Dermis blood vessel endothelial cell (primary cell): ENCODE measurements at places on chromosomes 7 and 10. TPM values are rescaled to one million over a fixed set of nuclear protein-coding genes. Genes with fewer than 3 reads are reported as not detected.

HSPA12A gene
- total RNA-seq, result 0.56 and 0.68 TPM in 2 replicates

SLC26A5 gene
- total RNA-seq, result 0.85 and 0.93 TPM in 2 replicates

DOCK1 gene
- total RNA-seq, result 120 and 124 TPM in 2 replicates

DNA sequence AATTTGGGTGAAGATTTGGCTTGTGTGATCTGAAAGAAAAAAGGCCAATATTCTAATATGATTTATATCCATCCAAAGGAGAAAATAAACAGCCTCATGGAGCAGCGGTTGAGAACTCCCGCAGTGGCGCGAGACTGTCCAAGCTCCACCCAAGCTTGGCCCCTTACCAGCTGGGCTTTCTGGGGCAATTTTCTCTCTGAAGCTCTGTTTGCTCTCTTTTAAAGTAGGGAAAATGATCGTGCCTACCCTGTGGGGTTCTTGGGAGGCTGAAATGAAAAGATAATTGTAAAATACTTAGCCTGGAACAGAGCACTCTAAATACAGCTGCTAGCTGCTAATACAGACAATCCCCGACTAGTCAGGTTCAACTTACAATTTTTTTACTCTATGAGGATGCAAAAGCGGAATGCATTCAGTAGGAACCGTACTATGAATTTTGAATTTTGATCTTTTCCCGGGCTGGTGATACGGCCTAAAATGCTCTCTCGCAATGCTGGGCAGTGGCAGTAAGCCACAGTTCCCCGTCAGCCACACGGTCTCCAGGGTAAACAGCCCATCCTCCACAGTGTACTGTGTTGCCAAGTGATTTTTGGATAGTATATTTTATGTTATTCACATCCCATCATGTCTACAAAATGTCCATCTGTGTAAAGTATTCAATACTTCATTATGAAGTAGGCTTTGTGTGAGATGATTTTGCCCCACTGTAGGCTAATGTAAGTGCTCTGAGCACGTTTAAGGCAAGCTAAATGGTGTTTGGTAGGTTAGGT is 137.7 kb downstream of the CHN2 start:
- no peak for DNase-seq

- DNase-seq, result no peak
These were observed 214.7 kb downstream of the CELF2 start for GRCh38 chr10:11232222-11232961.

CYP3A4 gene
- total RNA-seq, result not detected in 2 replicates

GRCh38 chr7:25611196-25611595 is 382.9 kb upstream of the NPVF start:
- no peak for DNase-seq

CH25H gene
- total RNA-seq, result 3.1 and 3.8 TPM in 2 replicates

- DNase-seq, result no peak
These were observed 86.9 kb downstream of the CXCL12 start for GRCh38 chr10:44297963-44298362.

- DNase-seq, result no peak
These were observed 152.8 kb downstream of the SGMS1 start for GRCh38 chr10:50470798-50471582.

NPSR1 gene
- not detected in 2 replicates for total RNA-seq

MYL10 gene
- not detected in 2 replicates for total RNA-seq

DNA sequence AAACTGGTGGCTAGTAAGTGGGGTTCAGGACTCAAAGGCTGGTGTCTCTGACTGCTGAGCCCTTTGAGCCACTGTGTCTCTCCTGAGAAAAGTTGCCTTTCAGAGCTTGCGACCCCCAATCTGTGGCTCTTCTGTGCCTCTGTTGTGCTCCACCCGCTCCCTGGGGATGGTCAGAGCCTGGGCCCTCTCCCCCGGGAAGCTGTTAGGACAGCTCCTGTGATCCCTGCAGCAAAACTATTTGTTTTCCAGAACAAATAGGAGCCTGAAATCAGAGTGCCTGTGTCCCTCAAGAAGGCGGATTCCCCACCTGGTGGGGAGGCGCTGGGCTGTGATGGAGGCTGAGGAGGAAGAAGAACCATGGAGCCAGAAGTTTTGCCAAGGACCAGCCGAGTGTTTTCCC is 56.4 kb upstream of the MXI1 start:
- no peak for DNase-seq

CLCN1 gene
- not detected in 2 replicates for total RNA-seq

- DNase-seq, result no peak
These were observed 5.4 kb downstream of the VGF start for GRCh38 chr7:101159696-101160674.

DNA sequence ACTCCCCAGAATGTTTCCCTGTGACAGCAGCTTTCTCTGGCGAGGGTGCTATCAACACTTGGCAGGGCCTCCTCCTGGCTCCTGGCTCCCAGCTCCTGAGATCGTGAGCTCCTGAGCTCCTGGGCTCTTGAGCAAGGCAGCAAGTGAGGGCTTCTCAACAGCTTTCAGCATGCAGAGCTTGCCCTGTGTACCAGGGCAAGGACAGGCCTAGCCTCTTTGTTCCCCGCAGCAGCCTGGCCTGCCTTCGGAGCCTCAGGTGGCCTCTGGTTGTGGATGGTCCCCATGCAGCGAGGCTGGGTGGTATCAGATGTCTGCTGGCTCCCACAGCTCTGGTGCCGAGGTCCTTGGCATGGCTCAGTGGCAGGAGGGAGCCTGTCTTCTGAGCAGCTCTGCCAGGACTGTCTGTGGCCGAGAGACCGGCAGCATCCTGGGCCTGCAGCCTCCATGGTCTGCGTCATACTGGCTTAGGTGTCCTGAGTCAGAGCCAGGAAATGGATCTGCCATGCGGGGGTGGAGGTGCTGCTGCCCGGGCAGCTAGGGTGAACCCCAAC is 44.2 kb downstream of the ZMIZ1 start:
- DNase-seq, result peak; percentile 73

DPP6 gene
- not detected in 2 replicates for total RNA-seq

- no peak for DNase-seq
These were observed 2.0 kb upstream of the PANK1 start for GRCh38 chr10:89646889-89647657.

GRCh38 chr7:123727071-123727837 is 21.5 kb downstream of the WASL start:
- peak; percentile 65 for DNase-seq

DNA sequence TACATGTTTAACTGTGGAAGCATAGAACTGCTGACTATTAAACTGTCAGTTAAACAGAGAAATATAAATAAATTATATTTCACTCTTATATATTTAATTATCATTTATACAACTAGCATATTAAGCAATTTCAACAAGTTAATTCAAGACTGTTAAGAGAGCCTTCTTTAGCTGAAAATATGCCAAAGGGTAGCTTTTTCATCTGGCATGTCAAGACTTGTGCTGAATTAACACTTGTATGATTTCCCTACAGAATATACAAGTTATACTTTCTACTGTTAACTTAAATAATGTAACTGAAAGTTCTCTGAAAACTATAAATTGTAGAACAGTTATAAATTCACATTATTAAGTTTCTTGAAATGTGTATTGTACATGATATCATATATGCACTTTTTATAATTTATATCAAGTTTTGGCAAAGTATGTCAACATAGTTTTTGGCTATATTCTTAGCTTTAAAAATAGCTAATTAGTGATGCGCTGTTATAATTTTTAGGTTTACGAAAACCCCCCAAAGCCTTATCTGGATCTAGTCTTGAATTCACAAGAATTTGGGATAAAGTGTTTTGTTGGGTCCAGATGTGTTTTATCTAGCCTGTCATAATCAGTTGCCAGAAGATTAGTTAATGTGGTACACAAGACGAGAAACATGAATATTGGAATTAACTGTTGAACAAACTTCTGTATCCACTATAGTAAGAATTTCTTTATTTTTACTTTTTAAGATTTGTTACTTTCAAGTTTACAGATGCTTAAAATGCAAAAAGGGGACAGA is 231.1 kb upstream of the FOXP2 start:
- DNase-seq, result no peak

GRCh38 chr7:101536232-101536631 is 92.9 kb downstream of the MYL10 start:
- DNase-seq, result no peak

DNA sequence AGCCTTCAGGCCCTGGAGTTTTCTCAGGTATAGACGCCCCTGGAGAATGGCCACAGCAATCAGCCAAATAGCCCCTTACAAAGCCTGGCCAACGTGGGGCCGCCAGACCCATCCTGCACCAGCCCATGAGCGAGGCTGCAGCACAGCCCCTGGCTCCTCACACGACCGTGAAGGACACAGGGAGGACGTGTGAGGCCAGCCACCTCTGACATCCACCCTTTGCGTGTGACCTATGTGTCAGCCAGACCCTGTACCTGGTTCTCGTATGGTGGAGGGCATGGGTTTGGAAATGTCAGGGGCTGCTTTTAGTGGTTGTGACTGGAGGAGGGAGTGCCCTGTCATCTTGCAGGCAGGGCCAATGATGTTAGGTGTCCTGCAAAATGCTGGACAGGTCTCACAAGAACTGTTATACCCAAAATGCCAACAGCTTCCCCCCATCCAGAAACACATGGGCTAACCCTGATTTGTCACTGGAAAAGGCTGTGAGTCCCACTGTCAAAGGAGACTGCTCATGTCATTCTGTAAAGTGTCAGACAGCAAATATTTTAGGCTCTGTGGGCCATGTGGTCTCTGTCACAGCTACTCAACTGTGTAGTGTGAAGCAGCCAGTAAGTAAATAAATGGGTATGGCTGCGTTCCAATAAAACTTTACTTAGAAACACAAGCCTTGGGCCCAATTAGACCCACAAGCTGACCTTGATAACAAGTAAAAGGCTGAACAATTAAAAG is 30.0 kb downstream of the NOD1 start:
- DNase-seq, result no peak

ELFN1 gene
- 0.56 and 1.2 TPM in 2 replicates for total RNA-seq

BTBD16 gene
- total RNA-seq, result not detected in 2 replicates

- no peak for DNase-seq
These were observed 91.0 kb upstream of the COL1A2 start for GRCh38 chr7:94303695-94304094.

RARRES2 gene
- 0.65 and 1.9 TPM in 2 replicates for total RNA-seq

GRCh38 chr7:90923541-90923997 is 327.4 kb downstream of the CDK14 start:
- no peak for DNase-seq

DNA sequence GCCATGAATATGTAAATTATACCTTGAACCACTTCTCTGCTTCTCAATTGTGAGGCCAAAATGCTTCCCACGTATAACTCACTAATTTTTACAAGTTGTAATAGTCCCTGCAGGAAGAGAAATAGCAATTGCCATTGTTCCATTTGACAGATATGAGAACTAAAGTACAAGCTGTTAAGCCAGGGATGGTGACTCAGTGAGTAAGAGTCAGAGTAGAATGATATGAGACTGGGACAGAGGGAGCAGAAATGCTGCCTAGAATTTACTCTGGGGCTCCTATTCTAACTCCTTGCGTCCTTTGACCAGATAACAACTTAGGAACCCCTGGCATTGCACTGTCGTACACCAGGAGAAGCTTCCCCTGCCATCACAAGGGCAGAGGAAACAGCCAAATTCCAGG is 45.1 kb upstream of the SEPTIN7 start:
- DNase-seq, result no peak

GRCh38 chr7:33733870-33734650 is 171.3 kb upstream of the BMPER start:
- DNase-seq, result peak; percentile 21

GIMAP7 gene
- 111 and 145 TPM in 2 replicates for total RNA-seq

DNA sequence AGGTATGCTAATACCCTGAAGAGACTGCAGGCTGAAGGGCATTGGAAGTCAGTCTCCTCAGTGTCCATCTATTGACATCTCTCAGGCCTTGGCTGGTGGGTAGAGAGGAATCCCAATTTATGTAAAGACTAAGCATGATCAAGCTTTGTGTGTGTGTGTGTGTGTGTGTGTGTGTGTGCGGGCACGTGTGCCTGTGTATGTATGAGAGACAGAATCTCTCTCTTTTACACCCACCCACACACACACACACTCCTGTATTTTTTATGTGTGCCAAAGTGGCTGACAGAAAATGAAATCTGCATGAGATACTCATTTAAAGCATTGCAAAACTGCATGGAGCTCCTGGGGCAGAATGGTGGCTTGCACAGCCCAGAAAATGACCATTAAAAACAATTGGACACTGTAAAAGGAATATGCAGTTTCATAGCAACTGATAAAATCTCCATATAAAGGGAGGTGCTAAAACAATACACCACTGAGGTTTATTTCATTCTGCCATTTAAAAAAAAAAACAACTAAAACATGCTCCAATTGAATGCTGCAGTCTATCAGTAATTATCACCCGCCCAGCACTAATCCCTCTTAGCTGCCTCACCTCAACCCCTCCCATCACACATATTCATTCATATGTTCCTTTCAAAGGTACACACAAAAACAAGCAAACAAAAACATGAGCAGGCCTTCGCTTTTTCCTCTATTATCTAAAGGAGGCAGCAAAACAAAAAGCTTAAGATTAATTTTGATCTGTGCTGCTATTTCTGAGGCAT is 385.0 kb downstream of the KCNMA1 start:
- no peak for DNase-seq

DNA sequence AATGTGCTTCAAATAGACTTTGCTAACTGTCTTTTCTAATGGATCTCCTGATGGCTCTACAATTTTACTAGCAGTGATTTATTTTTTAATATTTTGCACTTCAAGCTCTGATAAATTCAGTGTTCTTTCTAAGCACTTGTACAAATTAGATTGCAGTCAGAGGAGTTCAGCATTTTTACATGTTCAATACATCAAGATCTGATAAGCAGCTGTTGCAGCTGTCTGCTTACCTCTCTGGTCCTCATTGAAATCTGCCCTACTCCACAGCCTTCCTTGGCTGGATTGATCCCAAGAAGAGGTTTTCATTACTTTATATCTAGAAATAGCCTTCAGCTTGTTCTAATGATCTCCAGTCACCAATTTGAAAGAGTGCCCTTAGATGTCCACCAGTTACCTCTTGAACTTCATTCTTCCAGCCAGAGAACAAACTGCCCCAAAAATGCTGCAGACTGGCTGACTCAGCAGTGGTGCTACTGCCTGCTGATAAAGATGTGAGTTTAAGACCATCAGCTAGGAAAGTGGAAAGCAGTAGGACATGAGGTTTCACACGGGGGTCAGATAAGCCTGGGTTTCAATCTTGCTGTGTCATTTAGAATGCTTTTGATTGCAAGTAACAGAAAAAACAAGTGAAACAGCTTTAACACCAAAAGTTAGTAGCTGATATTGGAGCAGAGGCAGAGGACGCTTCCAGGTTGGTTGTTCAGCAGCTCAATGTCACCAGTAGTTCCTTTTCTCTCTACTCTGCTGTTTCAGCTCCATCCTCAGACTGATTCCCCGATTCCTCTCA is 350.9 kb upstream of the NPVF start:
- DNase-seq, result no peak

DNA sequence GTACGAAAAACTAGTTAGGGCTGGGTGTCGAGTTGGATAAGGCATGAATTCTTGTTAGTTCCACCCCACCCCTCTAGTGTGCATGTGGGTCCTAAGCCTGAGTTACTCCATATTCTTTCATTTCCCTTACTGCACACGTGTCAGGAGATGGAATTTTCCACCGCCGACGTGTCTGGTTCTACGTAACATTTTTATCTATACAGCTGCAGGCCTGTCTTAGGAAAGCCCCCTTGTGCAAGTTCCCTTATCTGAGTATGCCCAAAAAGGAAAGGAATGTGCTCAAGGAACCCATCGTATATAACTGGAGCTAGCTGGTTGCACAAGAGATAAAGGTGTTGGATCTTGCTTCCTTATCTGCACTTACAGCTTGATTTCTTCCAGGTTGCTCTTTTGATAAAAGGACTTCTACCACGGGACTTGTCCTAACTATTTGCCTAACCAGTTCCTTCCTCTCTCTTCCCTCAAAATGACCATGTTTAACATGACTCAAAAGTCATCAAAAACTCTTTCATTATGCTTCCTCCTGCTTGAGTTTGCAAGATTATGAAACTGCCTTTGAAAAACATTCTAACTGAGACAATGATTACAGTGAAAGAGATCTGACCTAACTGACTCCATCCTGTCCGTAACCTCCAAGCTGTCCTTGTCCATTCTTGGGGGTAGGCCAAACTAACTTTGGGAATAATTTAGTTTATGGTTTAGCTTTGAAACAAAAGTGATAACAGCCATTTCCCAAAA is 181.4 kb downstream of the AKR1D1 start:
- peak; percentile 37 for DNase-seq
